Esophagus mucosa (tissue), 1 donor: ENCODE measurements at places on chromosomes 2 and 18. TPM values are rescaled to one million over a fixed set of nuclear protein-coding genes. Genes with fewer than 3 reads are reported as not detected.

Gene SALL3
- total RNA-seq, result not detected

Gene CFC1
- not detected for total RNA-seq

Gene AQP12A
- total RNA-seq, result not detected

Gene HNMT
- 2.5 TPM for total RNA-seq

Gene CRYGD
- total RNA-seq, result not detected

Gene RAMP1
- total RNA-seq, result 2.2 TPM

Gene FBXO41
- total RNA-seq, result 0.92 TPM

Gene PAX8
- total RNA-seq, result 6.1 TPM

Gene CXCR4
- 3.6 TPM for total RNA-seq

Gene ANKRD62
- total RNA-seq, result 0.48 TPM

Gene HOXD13
- not detected for total RNA-seq

Gene FOXI3
- not detected for total RNA-seq

Gene PKDCC
- total RNA-seq, result 1.8 TPM

Gene B3GNT7
- 5.5 TPM for total RNA-seq

Gene TUBA4B
- not detected for total RNA-seq

Gene MSTN
- 0.08 TPM for total RNA-seq

Gene CNDP1
- not detected for total RNA-seq

Gene SLC16A14
- total RNA-seq, result 3.8 TPM

Gene PARD6G
- total RNA-seq, result 33.8 TPM

Gene ZNF513
- 11.4 TPM for total RNA-seq

Gene C1QL2
- total RNA-seq, result not detected

Gene OTOS
- total RNA-seq, result not detected

Gene RIF1
- 25.0 TPM for total RNA-seq

Gene SLC5A7
- total RNA-seq, result not detected

Gene ITGA6
- 65.2 TPM for total RNA-seq

Gene NAT8
- not detected for total RNA-seq

Gene C2orf80
- not detected for total RNA-seq

Gene ALPG
- total RNA-seq, result not detected

Gene CAPN14
- 191 TPM for total RNA-seq

Gene FN1
- total RNA-seq, result 24.2 TPM

Gene TUBB6
- 201 TPM for total RNA-seq

Gene POLR1A
- 27.5 TPM for total RNA-seq

Gene DCDC2C
- total RNA-seq, result not detected

Gene CNGA3
- total RNA-seq, result not detected

Gene NT5C1B
- not detected for total RNA-seq
